MCF 10A (cell line): ENCODE measurements at places on chromosomes 2 and 18. TPM values are rescaled to one million over a fixed set of nuclear protein-coding genes. Genes with fewer than 3 reads are reported as not detected.
A peak's percentile ranks its signal among the peaks of the same experiment; 100 is the strongest.

DNER gene
- total RNA-seq = 49.2 and 62.6 TPM in 2 replicates

DNA sequence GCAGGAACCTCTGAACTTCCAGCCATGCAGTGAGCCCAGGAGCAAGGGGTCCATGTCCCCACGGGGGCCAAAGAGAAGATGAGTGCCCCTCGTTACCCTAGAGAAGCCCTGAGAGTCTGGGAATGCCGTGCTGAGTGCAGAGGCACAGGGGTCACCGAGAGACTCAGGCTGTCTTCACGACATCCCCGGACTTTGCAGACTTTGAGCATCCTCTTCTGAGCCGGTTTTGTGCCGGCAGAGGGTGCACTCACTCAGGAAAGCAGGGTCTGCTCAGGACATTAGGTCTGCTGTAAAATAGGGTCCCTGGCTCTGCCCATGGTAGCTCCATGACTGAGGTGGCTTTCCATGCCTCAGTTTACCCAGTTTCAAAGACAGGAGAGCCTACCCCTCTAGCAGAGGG lies 71.0 kb downstream of the GALNT14 start:
- H3K27me3 ChIP-seq = no peaks in the 10 kb centered on the region
- DNase-seq = no peak
- H3K36me3 ChIP-seq = no peaks in the 10 kb centered on the region
- peaks cover 12% of the 10 kb centered on the region for H3K4me1 ChIP-seq

DNA sequence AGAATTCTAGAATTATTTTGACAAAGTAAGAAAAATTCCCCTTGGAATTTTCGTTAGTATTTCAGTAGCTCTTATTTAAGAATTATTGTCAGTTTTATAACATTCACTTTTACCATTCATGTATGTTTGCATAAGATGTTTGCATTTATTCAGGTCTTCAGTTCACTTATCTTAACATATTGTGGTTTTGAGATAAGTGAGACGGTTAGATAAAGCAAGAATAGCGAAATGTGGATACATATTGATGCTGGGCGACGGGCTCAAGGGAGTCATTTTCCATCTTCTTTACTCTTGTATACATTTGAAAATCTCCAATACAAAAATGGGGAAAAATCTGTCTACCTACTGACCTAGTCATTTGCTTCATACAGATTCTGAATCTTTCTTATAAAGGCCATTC lies 156.7 kb upstream of the HDAC4 start:
- H3K36me3 ChIP-seq = no peaks in the 10 kb centered on the region
- no peaks in the 10 kb centered on the region for H3K27me3 ChIP-seq
- no peak overlapping the region for H3K27ac ChIP-seq
- peaks cover 12% of the 10 kb centered on the region for H3K4me1 ChIP-seq

NYAP2 gene
- total RNA-seq = not detected in 2 replicates

GRCh38 chr2:150567771-150568301 lies 80.4 kb upstream of the RND3 start:
- no peak for DNase-seq
- no peak overlapping the region for H3K27ac ChIP-seq
- H3K36me3 ChIP-seq = no peaks in the 10 kb centered on the region

GRCh38 chr2:11032396-11032795 lies 120.7 kb downstream of the KCNF1 start:
- H3K36me3 ChIP-seq = no peaks in the 10 kb centered on the region
- no peak for DNase-seq
- peaks cover 72% of the 10 kb centered on the region for H3K27me3 ChIP-seq
- no peaks in the 10 kb centered on the region for H3K4me1 ChIP-seq

CRYGC gene
- total RNA-seq = not detected in 2 replicates

- no peaks in the 10 kb centered on the region for H3K27me3 ChIP-seq
- H3K4me3 ChIP-seq = no peak overlapping the region
- H3K36me3 ChIP-seq = no peaks in the 10 kb centered on the region
- no peaks in the 10 kb centered on the region for H3K4me1 ChIP-seq
These were observed 54.3 kb downstream of the PKDCC start for GRCh38 chr2:42102024-42102590.

TMEM163 gene
- total RNA-seq = not detected in 2 replicates

- peak overlapping the region; percentile 17 for H3K27ac ChIP-seq
- peak overlapping the region; percentile 26 for H3K4me3 ChIP-seq
- H3K4me1 ChIP-seq = peaks cover 47% of the 10 kb centered on the region
- H3K36me3 ChIP-seq = peaks cover 13% of the 10 kb centered on the region
- no peaks in the 10 kb centered on the region for H3K27me3 ChIP-seq
- peak; percentile 41 for DNase-seq
These were observed 79.3 kb downstream of the SH3RF3 start for GRCh38 chr2:109208071-109208950.

WNT10A gene
- total RNA-seq = 0.44 TPM in 1 of 2 replicates, not detected in the other

LCT gene
- total RNA-seq = not detected in 2 replicates

- no peaks in the 10 kb centered on the region for H3K27me3 ChIP-seq
- peaks cover 16% of the 10 kb centered on the region for H3K4me1 ChIP-seq
- H3K4me3 ChIP-seq = peak within 1 kb of the TSS; percentile 99
- DNase-seq = peak; percentile 83
These were observed at the start of gene ANTXR1 for GRCh38 chr2:69013142-69013839. ANTXR1 (plus strand) TSS chr2:69013179; CDS start chr2:69013500, 321 bp downstream.

DNA sequence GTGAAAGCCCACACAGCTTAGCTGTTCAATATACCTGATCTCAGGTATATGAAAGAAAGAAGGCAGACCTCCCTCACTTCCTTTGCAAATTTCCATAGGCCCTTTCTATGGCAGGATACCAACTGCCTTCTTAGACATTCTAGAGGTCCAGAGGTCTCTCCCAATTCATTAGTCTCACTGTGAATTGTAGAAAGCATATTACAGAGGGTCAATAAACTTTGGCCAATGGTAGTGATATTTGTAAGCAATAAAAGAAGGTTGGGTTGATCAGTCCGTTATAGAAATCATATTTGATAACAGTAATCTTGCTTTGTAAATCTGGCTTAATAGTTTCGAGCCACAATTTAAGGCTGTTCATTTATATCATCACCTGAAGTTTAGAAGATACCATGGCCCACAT lies 50.7 kb upstream of the ATP8B1 start:
- H3K27ac ChIP-seq = no peak overlapping the region
- H3K36me3 ChIP-seq = no peaks in the 10 kb centered on the region
- no peak overlapping the region for H3K4me3 ChIP-seq
- H3K4me1 ChIP-seq = no peaks in the 10 kb centered on the region

CHST9 gene
- not detected in 2 replicates for total RNA-seq

DNA sequence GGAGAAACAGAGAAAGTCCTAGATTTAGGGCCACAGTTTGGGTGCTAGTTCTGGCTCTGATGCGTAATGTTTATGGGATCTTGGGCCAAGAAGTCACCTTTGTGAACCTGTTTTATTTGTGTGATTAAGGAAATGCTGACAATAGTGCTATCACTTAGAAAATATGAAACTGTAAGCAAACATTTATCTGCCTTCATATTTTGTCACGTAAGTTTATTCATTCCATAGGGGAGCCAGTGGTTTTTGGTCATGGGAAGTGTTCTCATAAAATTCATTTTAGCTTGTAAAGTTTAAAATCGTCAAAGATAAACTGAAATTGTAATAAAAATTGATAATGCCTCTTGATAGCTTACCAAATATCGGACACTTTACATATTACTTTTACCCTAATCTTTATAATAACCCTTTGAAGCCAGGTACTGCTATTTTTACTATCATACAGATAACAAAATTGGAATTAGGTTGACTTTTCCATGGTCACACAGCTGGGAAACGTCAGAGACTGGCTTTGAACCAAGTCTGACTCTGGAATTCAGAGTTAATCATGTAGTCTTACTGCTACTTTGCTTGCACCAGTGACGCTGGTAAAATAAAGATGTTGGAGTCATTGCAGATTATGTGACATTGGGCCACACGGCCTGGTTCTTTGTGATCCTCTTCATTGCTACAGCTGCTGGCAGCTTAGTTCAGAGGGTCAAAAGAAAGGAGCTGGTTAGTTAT lies 99.7 kb downstream of the ICA1L start:
- H3K27me3 ChIP-seq = no peaks in the 10 kb centered on the region
- H3K4me3 ChIP-seq = no peak overlapping the region
- H3K4me1 ChIP-seq = no peaks in the 10 kb centered on the region
- peaks cover 14% of the 10 kb centered on the region for H3K36me3 ChIP-seq
- no peak overlapping the region for H3K27ac ChIP-seq

GRCh38 chr2:161177969-161178368 lies 17.7 kb downstream of the TANK start:
- H3K36me3 ChIP-seq = peaks cover 65% of the 10 kb centered on the region
- no peak overlapping the region for H3K27ac ChIP-seq
- peaks cover 15% of the 10 kb centered on the region for H3K4me1 ChIP-seq
- no peaks in the 10 kb centered on the region for H3K27me3 ChIP-seq
- no peak for DNase-seq
- no peak overlapping the region for H3K4me3 ChIP-seq

DNA sequence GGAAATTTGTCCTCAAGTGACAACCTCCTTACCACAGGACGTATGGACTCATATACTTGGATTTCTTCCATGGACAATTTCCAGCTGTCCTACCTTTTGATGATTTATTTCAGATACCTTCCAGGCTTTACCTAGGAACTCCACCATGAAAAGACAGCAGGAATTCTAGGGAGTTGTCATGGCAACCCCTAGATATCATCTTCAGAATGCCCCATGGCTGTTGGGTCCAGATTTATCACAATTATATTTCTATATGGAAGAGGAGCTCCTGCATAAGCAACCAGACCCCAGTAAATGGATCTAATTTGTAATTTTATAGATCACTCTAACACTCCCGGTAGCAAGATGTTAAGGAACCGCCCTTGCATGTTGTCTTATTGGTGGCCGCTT lies 102.3 kb upstream of the ZNF521 start:
- no peak overlapping the region for H3K27ac ChIP-seq
- no peaks in the 10 kb centered on the region for H3K27me3 ChIP-seq
- no peak overlapping the region for H3K4me3 ChIP-seq
- no peaks in the 10 kb centered on the region for H3K4me1 ChIP-seq

GRCh38 chr2:115075800-115076199 lies 633.4 kb downstream of the DPP10 start:
- DNase-seq = no peak
- H3K27ac ChIP-seq = no peak overlapping the region
- no peaks in the 10 kb centered on the region for H3K27me3 ChIP-seq
- H3K4me3 ChIP-seq = no peak overlapping the region
- no peaks in the 10 kb centered on the region for H3K4me1 ChIP-seq

DNA sequence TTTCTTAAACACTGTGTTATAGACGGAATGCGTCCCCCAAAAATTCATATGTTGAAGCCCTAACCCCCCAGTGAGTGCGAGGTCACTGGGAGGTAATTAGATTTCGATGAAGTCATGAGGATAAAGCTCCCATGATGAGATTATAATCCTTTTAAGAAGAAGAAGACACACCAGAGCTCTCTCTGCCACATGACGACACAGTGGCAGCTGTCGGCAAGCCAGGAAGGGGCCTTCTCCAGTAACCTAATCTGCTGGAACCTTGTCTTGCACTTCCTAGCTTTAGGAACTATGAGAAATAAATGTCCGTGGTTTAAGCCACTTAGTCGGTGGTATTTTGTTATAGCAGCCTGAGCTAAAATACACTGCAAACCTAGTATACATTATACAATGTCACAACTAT lies 12.3 kb downstream of the TMEM237 start:
- H3K4me3 ChIP-seq = no peak overlapping the region
- peaks cover 60% of the 10 kb centered on the region for H3K36me3 ChIP-seq
- DNase-seq = no peak
- no peaks in the 10 kb centered on the region for H3K27me3 ChIP-seq

MERTK gene
- 0.19 and 0.49 TPM in 2 replicates for total RNA-seq

KCNJ3 gene
- not detected in 2 replicates for total RNA-seq

CENPO gene
- total RNA-seq = 10.6 and 14.9 TPM in 2 replicates

DNA sequence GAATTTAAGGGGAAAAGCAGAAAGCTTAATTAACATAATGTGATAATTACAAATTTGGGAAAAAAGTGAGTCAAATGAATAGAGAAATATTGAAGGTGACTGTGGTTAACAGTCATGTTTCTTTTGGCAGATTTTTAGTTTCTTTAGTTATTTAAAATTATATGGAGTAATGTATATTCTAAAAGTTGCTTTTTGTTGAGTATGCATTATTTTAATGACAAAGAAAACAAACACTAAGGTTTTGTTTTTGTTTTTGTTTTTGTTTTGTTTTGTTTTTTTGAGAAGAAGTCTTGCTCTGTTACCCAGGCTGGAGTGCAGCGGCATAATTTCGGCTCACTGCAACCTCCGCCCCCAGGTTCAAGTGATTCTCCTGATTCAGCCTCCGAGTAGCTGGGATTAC lies 30.3 kb upstream of the MTCL1 start:
- H3K4me1 ChIP-seq = no peaks in the 10 kb centered on the region
- no peaks in the 10 kb centered on the region for H3K27me3 ChIP-seq
- DNase-seq = no peak

CXCR1 gene
- total RNA-seq = 0.12 TPM in 1 of 2 replicates, not detected in the other
